ENCODE measurements at places on chromosomes 13 and 19. TPM values are rescaled to one million over a fixed set of nuclear protein-coding genes. Genes with fewer than 3 reads are reported as not detected.

CDC37 gene
- 300 TPM for total RNA-seq

- no peaks in the 10 kb centered on the region for H3K27me3 ChIP-seq
- no peak overlapping the region for H3K4me3 ChIP-seq
- H3K27ac ChIP-seq: no peak overlapping the region
- H3K4me1 ChIP-seq: no peaks in the 10 kb centered on the region
These were observed 14.8 kb downstream of the PLEKHJ1 start for GRCh38 chr19:2221250-2221831.

- H3K36me3 ChIP-seq: no peaks in the 10 kb centered on the region
- H3K27me3 ChIP-seq: no peaks in the 10 kb centered on the region
- H3K4me1 ChIP-seq: no peaks in the 10 kb centered on the region
These were observed 29.0 kb upstream of the SLITRK6 start for GRCh38 chr13:85828094-85828684.

GRCh38 chr13:99347911-99348451 lies 40.8 kb upstream of the GPR183 start:
- peaks cover 88% of the 10 kb centered on the region for H3K36me3 ChIP-seq
- peak overlapping the region; percentile 6 for H3K27ac ChIP-seq
- no peaks in the 10 kb centered on the region for H3K27me3 ChIP-seq
- no peak for DNase-seq
- no peak overlapping the region for H3K4me3 ChIP-seq

DNA sequence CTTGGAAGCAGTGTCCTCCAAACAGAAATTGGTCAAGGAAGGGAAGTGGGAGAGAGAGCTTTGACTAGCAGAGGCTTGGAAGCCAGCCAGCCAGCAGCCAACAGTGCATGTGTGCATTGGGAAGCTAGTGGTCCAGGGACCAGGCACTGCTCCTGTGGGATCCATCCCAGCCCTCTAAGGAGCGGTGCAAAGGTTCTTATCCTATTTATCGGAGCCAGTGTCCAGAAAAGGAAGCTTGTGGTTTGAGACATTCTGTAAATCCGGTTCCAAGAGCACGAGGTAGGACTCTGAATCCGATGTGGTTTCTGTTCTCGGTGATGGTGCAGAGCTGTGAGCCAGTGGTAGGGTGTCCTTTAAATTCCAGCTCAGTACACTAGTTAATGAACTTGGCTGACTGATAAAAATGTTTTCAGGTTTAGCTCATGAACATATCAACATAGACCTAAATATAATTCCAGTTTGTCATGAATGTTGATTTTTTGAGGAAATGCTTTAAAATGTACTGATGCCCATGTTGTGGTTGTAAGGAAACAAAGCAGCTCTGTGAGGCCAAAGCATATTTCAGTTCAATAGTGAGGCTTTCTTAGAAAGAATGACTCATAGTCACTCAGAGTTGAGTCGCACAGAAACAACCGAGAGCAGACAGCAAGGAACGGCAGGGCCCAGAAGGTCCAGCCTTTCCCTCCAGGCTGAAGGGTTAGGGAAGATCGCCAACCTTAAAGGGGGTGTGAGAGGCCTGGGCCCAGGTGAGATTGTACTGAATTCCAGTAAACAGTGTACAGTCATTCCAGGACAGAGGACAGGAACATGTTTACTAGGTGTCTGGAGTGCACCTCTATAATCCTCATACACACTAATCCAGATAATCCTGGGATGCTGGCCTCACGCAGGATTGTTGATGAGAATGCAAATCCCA lies 21.5 kb upstream of the GARRE1 start:
- no peak for DNase-seq
- H3K27me3 ChIP-seq: no peaks in the 10 kb centered on the region
- H3K27ac ChIP-seq: peak overlapping the region; percentile 71

GRCh38 chr13:86946734-86947133 lies 724.4 kb upstream of the SLITRK5 start:
- H3K27me3 ChIP-seq: no peaks in the 10 kb centered on the region
- no peak for DNase-seq
- H3K36me3 ChIP-seq: no peaks in the 10 kb centered on the region

DNA sequence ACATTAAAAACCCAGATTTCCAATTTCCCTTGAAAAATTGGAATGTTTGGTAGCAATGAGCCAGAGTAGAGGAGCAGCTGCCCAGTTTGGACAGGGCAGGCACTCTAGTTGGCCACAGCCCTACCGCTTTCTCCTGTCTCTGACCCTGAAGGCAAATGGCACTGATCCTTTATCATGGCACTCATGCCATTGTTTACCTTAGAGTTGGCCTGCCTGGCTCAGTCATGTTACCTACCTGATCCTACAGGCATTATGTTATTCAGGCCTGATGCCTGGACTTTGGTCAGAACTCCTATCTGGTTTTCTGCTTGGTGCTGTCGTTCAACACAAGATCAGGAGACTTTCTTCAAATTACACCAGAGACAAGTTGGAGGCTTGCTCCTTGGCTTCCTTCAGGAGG lies 24.9 kb upstream of the TDRD3 start:
- H3K4me1 ChIP-seq: no peaks in the 10 kb centered on the region
- no peaks in the 10 kb centered on the region for H3K27me3 ChIP-seq
- H3K27ac ChIP-seq: no peak overlapping the region
- no peak for DNase-seq
- no peak overlapping the region for H3K4me3 ChIP-seq

DNA sequence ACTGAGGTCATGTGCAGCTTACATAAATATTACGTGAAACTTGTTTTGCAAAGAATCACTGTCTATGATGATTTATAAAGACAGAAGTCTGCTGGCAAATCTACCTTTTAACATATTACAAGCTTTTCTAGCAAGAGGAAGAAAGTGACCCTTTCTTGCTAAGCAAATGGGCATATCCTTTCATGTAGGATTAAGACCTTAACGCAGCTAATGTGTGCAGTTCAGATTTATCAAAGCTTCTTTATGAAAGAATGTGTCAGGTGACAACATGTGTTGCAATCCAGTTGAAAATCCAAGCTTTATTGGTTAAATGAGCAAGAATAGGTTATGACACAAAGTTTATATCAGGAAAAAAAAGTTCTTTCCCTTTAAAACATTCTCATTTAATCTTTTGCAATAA lies 115.6 kb upstream of the NBEA start:
- H3K4me1 ChIP-seq: no peaks in the 10 kb centered on the region
- H3K27ac ChIP-seq: no peak overlapping the region
- no peak overlapping the region for H3K4me3 ChIP-seq
- no peak for DNase-seq
- H3K27me3 ChIP-seq: no peaks in the 10 kb centered on the region
